Activated CD8-positive, alpha-beta T cell treated with anti-CD3 and anti-CD28 coated beads, Interleukin-2, amount 10 ng/mL, durations not matched to agents 7 days and 5 days (primary cell): ENCODE measurements at places on chromosomes 2 and 18. TPM values are rescaled to one million over a fixed set of nuclear protein-coding genes. Genes with fewer than 3 reads are reported as not detected.

The SNORC gene
- 0.99 TPM for total RNA-seq

The CHMP3 gene
- total RNA-seq = 39.9 TPM

The GALNT3 gene
- 5.8 TPM for total RNA-seq

GRCh38 chr2:21281791-21282514 lies 158.2 kb downstream of the TDRD15 start:
- no peaks in the 10 kb centered on the region for H3K4me1 ChIP-seq

DNA sequence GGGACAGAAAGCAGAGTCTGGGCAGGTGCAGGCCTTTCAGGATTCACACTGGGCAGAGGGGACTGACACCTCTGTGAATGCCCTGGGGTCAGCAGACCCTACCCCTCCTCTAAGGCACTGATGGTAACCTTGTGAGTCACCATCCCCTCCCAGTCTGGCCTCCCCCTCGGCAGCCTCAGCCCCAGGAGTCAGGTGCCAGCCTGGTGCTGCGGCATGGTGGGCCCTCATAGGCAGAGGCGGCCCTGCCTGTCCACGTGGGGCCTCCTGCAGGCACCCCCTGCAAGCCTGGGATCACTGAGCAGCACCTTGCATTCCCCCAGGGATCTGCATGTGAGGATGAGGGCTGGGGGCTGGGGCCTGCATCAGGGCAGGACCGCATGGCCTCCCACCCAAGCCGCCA lies 4.8 kb upstream of the GPR17 start:
- H3K27me3 ChIP-seq = no peaks in the 10 kb centered on the region
- peaks cover 46% of the 10 kb centered on the region for H3K4me1 ChIP-seq
- H3K36me3 ChIP-seq = peaks cover 6% of the 10 kb centered on the region
- peak overlapping the region; percentile 74 for H3K4me3 ChIP-seq
- no peak for DNase-seq

GRCh38 chr18:54254265-54254758 lies 15.0 kb upstream of the POLI start:
- peaks cover 13% of the 10 kb centered on the region for H3K4me1 ChIP-seq
- no peak overlapping the region for H3K27ac ChIP-seq
- DNase-seq = no peak
- no peaks in the 10 kb centered on the region for H3K36me3 ChIP-seq
- peaks cover 3% of the 10 kb centered on the region for H3K27me3 ChIP-seq

- no peak overlapping the region for H3K27ac ChIP-seq
- no peaks in the 10 kb centered on the region for H3K27me3 ChIP-seq
- no peaks in the 10 kb centered on the region for H3K36me3 ChIP-seq
- H3K4me3 ChIP-seq = no peak overlapping the region
Observed at GRCh38 chr2:240963065-240963867, 35.2 kb upstream of the SNED1 start.
